ENCODE measurements at places on chromosomes 11 and 22. TPM values are rescaled to one million over a fixed set of nuclear protein-coding genes. Genes with fewer than 3 reads are reported as not detected.

Gene WT1
- polyA plus RNA-seq: not detected

Gene FAM89B
- 56.9 TPM for polyA plus RNA-seq

Gene SPCS2
- polyA plus RNA-seq: 160 TPM

Gene CD248
- 83.0 TPM for polyA plus RNA-seq

Gene P2RX6
- 1.2 TPM for polyA plus RNA-seq

Gene MTMR2
- polyA plus RNA-seq: 19.3 TPM

Gene LRRN4CL
- polyA plus RNA-seq: 2.6 TPM

Gene CATSPER1
- 0.56 TPM for polyA plus RNA-seq

Gene KCNE3
- 0.94 TPM for polyA plus RNA-seq

Gene ASRGL1
- 0.75 TPM for polyA plus RNA-seq

Gene PRSS23
- polyA plus RNA-seq: 258 TPM

Gene ME3
- polyA plus RNA-seq: 15.8 TPM

Gene HTR3A
- polyA plus RNA-seq: not detected

Gene DMC1
- polyA plus RNA-seq: 0.97 TPM

Gene GCAT
- 24.9 TPM for polyA plus RNA-seq

All from BJ (cell line).